ENCODE measurements at places on chromosomes 1 and 21.

DNA sequence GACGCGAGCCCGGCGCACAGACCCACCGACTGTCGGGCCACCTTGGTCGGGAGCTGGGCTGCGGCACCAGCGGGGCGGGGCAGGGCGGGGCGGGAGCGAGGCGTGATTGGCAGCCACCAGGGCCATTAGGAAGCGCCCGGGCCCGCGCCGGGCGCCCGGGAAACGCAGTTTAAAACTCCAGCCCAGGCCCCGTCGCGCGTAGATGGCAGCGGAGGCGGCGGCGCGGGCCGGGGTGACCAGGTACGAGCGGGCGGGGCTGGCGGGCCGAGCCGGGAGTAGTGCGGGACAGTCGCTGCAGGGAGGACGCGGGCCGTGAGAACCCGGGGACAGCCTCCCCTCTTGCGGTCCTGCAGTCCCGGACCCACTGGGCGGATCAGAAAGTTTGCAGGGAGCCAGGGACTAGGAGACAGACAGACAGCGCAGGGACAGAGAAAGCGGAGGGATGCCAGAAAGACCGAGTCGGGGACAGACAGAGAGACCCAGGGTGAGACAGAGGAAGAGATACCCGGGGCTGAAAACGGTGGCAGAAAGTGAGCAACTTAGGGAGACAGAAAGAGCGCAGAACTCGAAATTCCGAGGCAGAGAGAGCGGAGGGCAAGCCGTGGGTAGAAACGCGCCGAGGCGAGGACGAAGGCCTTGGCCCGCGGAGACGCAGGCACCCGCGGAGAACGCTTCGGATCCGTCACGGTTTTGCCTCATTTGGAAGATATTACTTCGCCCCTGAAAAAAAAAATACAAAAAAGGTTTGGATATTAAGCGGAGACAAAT, at the start of gene DMBX1:
Gene DMBX1, plus strand, starts transcription at position 199 of the 768 bp plus-strand sequence. CDS start 17,175 bp downstream, outside the sequence.
- DNase-seq = no peak

DNA sequence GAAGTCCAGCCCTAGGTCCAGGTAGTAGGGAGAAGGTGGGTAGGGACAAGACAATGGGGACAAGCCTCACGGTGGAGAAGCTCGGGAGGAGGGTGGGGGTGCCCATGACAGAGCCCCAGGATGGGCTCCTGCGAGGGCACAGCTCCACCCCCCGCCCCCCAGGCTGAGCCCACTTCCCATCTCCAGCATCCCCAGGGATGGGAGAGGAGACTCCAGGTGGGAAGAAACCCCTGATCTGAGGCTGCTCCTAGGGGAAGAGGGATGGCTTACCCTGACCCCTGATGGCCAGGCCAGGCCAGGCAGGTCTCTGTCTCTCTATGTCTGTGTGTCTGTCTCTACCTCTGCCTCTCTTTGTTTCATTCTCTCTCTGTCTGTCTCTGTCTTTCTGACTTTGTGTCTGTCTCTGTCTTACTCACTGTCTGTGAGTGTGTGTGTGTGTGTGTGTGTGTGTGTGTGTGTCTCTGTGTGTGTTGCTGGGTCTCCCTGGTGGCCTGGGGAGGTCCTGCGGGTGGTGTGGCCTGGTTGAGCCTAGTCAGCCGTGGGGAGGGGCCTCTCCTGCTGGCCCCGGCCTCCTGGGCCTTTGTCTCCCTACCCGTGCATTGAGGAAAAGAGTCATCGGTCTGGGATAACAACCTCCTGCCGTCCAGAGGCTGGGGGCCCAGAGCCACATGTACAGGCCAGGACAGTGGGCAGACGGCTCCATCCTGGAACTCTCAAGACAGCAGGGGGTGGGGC, 45.7 kb downstream of the WNT9A start:
- no peak for DNase-seq

DNA sequence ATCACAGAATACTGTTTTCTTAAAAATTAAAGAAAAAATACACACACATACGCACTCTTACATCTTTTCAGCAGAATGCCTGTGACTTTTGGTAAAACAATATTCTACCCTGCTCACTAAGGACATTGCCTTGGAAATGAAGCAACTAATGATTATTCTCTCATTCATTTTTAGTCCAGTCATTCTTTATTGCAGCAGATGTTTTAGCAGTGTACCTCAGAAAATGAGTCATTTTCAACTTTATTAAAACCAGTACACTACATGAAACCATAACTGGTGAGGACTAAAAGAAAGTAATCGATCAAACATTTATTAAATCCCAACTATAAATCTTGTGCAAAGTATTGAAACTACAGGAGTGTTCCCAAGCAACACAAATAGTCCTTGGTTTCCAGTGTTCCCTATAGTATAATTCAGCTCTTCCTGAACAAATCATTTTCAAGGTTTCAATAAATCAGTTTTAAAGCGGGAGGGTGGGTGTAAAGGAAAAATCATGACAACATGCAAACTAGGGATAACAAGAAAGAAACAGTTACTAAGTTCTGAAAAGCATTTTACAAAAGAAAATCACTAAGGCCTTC, 114.2 kb downstream of the ADGRL4 start:
- no peak for DNase-seq

- DNase-seq = no peak
Observed at GRCh38 chr1:113783254-113784103, 24.2 kb upstream of the PHTF1 start.

DNA sequence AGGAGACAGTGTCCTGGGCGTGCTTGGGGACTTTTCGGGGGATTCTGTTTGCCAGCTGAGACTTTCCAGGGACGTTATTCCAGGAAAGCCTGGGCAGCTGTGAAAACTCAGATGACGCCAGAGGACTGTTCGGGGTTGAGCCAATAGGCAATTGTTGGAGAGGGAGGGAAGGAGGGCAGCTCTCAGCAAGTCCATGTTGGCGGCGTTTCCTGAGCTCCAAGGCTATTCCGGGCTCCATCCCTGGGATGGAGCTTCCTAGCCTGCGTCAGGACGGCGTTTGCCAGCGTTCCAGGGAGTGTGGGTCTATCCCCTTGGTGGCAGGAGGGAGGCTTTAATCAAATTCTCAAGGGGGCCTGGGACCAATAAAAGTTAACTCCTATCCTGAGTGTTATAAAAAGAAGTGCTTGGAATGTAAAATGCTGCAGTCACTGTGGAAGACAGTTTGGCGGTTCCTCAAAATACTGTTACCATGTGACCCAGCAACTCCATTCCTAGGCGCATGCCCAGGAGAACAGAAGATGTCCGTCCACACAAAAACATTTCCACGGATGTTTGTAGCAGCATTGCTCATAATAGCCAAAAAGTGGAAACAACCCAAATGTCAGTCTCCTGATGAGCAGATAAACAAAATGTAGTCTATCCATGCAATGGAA, 15.2 kb downstream of the SLC27A3 start:
- DNase-seq = peak; percentile 40

DNA sequence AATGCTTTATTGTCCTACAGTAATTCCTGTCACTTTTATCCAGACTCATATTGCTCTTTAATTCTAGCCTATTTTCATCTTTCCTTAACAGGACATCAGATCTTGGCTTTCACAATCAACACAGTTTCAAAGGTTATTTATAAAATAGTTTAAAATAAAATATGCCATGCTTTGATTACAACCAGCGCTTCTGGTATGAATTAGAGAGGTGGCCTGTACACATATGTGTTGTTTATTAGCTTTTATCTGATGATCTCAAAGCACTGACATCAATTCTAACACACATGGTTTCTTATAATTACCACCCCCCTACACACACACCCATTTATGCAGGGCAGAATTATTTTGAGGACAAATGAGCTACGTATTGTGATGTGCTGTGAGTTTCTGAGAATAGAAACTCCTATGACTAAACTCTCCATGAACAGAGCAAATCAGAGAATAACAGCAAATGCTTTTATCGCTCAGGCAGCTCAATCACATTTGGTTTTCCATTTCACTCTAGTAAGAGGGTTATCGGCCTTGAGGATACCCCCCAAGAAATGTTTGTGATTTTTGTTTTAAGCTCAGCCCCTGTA, 18.0 kb downstream of the CD247 start:
- no peak for DNase-seq

GRCh38 chr1:27136998-27137542, 17.9 kb downstream of the SLC9A1 start:
- no peak for DNase-seq

GRCh38 chr1:15775706-15776105, 17.1 kb downstream of the FBLIM1 start:
- DNase-seq = no peak

DNA sequence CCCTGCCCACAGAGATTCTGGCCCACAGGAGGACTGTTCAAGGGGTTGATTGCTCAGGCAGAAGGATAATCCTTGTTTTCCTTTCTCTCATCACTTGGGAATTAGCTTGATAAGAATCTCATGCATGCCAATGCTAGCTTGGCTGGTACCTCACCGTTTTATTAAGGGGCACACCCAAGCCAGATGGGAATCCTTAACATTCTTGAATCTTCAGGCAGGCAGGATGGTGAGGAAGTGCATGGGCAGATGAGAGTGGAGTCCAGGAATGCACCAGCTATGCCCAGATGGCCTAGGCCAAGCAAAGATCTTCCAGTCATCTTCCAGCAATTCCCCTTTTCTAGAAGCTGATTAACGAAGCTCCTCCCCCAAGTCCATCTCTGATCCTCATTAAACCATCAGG, 4.1 kb upstream of the LCE7A start:
- no peak for DNase-seq

DNA sequence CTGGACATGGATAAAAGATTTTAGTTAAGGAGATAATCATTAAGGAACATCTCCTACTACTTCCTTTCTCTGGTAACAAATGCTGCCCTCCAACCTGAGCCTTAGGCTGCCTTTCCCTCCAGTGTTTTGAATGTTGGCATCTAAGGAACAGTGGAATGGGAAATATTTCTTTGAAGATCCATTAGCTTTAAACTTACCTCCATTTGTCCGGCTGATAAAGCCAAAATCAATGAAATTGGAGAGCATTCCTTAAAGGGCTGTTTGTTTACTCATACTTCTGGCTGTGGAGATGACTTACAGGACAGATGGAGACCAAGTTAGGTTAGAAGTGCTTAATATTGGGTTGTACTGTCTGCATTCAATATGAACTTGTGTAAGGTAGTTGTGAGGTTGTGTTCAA, 439.1 kb downstream of the PLA2G4A start:
- DNase-seq = no peak

DNA sequence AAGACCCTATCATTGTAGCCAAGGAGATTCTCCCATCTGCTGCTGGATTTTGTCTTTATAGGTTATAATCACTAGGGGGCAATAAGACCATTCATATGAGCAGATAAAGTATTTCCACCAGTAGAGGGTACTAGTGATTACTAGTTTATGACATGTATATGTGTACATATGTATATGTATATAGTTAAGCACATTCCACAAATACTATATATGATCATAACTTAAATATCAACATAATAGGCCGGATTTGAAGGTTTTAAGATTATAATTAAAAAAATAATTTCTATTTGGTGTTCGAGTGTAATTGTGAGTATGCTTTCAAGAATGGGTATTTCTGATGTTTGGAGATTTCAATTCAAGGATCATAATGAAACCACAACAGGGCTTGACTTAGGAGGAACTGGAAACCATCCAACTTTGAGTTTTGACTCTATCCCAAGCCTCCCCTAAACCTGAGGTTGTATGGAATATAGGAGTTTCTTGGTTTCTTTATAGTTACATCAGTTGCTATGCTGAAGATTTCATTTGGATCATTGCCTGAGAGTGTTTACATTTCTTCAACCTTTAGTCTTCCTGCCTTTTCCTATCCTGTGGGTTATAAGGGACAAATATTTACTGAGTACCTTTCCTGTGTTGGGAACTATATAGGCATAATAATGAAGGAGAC, 16.9 kb downstream of the TCEANC2 start:
- no peak for DNase-seq

GRCh38 chr1:28256197-28256827, 3.0 kb upstream of the SESN2 start:
- no peak for DNase-seq

DNA sequence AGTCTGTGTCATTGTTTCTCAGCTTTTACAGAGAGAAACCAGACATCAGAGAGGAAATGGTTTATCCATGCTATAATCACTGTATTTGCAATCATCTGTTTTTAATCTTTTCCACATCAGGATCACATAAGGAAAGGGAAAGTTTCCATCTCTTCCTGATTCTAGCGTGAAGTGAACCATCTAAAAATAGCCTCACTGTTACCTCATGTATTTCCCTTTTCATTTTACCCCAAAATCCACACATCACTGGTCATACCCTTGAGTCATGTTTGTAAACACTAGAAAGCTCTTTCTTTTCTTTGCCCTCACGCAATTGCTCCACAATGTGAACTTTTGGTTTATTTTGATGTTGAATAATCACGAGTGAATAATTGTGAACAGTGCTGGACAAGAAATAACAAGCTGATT, 146.0 kb downstream of the PLA2G4A start:
- DNase-seq = no peak

DNA sequence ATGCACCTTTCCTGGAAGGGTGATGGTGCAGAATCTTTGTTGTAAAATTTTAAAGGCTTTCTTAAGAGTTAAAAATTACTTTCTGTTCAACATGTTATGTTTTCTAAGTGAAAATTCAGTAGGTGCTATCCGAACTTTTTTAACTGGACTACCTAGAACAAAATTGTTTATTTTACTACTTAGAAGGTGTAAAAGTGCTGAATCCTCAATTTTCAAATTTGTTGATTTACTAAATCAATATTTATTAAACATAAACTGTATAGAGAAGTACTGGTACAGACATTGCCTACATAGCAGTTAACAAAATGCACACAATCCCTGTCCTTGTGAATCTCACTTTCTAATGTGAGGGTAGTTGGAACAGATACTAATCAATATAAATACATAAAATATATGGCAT, 277.5 kb downstream of the CTH start:
- no peak for DNase-seq

DNA sequence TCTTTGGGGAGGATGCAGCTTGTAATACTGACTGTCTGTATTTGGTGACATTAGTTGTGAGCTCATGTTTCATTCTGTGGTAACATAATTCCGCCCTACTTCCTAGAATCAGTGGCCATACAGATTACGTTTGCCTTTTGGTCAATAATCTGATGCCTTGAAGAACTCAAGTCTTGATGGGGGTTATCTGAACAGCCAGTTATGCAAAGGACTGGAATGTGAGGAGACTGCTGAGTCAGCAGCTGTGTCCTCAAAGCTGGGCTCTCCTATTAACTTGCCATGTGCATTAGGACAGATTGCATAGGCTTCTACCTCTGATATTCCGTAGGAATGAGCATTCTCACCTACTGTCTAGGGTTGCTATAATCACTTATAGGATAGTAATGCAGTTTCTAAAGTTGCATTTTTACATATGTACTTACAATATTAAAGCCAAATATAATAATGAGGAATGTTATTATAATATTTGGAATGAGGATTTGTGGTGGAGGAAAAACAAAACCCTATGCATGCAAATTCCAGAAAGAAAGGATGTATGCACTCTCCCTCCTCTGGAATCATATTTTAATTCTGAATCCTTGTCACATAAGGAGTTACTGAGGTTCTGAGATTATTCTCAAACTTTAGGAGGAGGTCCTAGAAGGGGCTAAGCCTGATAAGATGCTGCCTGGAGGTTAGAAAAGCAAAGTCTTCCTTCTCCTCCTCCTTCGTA, 116.0 kb downstream of the NOS1AP start:
- no peak for DNase-seq

GRCh38 chr1:107479865-107480350, 339.1 kb downstream of the NTNG1 start:
- no peak for DNase-seq

GRCh38 chr1:28249013-28249865, 10.1 kb upstream of the SESN2 start:
- no peak for DNase-seq

GRCh38 chr1:84504580-84505492, 1.4 kb upstream of the SPATA1 start:
- no peak for DNase-seq

- no peak for DNase-seq
Observed at GRCh38 chr1:182357913-182358312, 33.7 kb downstream of the GLUL start.

Data from substantia nigra (tissue), 51 donors.